ENCODE measurements at places on chromosomes 4 and X.

- DNase-seq, result no peak
These were observed 395.6 kb upstream of the DIPK2B start for GRCh38 chrX:45596188-45596808.

DNA sequence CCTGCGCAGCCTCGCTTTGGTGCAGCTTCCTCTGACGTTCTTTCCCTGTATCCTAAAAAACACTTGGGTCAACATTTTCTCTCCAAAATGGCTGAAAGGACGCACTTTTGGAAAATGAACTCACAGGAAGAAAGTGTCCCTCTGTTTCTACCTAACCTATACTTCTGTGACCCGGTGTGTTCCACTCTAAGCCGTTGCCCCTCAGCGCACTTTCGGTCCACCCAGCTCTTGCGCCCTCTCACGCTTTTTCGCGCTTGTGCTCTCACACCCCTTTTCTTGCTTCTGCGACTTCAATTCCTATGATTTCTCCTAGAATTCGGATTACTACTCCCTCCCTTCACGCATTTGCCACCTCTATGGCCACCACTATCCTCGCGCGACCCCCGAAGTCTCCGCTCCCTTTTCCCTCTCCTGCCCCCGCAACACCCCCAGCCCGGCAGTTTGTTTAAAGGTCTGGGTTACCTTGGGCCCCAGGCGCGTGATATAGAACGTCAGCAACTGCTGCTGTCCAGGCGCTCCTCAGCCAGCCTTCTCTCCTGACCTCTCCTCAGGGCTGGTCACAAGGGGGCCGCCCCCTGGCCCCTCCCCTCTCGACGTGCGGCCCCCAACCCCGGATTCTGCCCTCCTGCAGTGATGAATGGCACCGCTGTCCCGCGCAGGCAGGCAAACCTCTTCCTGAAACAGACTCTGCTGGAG, at the start of gene USP51:
USP51 (minus strand) TSS at position 535 of the 696 bp plus-strand sequence. CDS start 909 bp downstream, outside the sequence.
- peak; percentile 17 for DNase-seq

GRCh38 chr4:71775449-71775848, 8.4 kb downstream of the GC start:
- DNase-seq, result no peak

DNA sequence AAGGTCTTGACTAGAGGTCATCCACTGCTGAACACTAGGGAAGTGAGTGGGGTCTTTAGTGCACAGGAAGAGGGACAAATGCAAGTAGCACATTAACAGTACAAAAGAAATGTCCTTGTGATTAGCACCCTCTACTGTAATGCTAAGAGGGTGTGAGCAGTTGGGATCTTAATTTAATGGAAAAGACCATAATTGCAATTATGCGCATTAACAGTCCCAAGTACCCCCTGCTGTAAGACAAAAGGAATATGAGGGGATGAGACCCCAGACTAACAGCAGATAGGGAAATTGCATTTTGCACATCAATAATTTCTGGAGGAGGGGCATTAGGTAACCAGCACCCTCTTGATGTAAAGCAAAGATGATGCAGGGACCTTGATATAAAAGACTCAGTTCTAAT, 285.0 kb downstream of the CHIC1 start:
- DNase-seq, result no peak

GRCh38 chrX:34470507-34470906, 186.6 kb downstream of the TMEM47 start:
- DNase-seq, result no peak

DNA sequence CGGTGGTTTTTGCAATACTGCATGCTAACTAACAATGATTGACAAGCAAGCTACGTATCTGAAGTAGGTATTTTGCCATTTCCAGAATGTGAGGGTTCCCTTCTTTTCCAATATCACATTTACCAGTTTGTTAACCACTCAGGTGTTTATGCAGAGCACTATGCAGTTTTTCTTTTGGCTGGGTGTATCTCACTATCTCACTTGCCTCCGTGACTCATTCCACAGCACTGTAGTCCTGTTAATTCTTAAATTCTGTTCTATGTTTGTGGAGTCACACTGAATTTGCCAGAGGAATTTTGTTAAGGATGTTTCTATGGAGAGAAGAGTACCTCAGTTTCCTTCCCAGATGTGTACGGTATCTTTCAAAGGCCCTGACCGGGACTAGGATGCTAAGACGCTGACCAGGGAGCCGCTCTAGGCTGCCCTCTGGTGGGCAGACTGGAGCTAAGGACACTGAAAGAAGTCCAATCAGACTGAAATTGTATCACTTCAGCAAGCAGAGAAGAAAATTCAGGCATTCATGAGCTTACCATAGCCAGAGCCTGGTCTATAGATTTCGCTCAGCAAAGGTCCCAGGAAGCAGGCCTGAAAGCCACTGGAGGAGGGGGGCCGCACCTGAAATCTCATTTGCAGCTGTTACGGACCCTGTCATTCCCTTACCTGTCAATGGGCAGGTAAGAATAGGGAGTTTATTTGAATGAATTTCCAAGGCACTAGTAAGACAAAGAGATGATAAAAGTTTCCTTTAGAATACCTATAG, 388.4 kb upstream of the SPOCK3 start:
- peak; percentile 3 for DNase-seq

DNA sequence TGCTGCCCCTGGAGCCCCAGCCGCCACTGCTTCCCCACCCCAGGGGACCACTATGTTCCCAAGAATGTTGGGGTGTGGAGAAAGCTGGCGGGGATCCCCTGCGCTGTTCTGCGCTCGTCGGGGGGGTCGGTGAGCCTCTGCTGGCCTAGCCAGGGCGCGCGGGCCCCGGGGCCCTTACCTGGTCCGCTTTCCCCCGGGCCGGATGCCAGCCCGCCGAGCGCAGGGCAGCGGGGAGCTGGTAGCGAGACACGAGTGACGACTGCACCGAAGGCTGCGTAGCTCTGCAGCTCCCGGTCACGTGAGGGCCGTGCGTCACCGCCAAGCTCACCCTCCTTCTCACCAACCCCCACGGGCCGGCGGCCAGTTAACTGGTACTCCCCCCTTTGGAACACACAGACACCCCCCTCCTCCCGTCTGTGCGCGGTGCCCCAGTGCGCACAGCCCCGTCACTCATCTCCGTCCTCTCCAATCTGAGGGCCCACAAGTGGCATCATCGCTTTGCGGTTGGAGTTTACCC, at the start of gene BEX1:
BEX1 (minus strand) TSS at position 254 of the 517 bp plus-strand sequence. CDS start 897 bp downstream, outside the sequence.
- no peak for DNase-seq

DNA sequence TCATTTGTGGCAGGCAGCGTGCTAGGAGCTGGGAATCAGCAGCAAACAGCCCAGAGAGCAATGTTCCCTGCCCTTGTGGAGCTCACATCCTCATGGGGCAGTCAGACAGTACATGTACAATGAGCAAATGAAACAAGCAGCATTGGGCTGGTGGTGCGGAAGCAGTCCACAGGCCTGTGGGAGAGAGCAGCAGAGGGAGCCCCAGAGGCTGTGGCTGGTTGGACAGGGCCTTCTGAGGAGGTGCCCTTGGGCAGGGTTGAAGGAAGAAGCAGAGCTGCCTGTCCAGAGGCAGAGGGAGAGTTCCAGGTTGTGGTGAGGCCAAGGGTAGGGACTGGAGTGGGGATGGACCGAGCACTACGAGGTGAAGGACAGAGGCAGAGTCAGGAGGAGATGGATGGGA, 22.5 kb downstream of the MMGT1 start:
- no peak for DNase-seq

- no peak for DNase-seq
These were observed 485.7 kb upstream of the HS3ST1 start for GRCh38 chr4:11914406-11914805.

- no peak for DNase-seq
These were observed 7.8 kb upstream of the PLS3 start for GRCh38 chrX:115553171-115553570.

- no peak for DNase-seq
These were observed 66.1 kb upstream of the CLNK start for GRCh38 chr4:10750714-10751113.

GRCh38 chrX:139831675-139832456, 101.0 kb downstream of the ATP11C start:
- no peak for DNase-seq

- DNase-seq, result no peak
These were observed 24.1 kb upstream of the MTM1 start for GRCh38 chrX:150544222-150544787.

DNA sequence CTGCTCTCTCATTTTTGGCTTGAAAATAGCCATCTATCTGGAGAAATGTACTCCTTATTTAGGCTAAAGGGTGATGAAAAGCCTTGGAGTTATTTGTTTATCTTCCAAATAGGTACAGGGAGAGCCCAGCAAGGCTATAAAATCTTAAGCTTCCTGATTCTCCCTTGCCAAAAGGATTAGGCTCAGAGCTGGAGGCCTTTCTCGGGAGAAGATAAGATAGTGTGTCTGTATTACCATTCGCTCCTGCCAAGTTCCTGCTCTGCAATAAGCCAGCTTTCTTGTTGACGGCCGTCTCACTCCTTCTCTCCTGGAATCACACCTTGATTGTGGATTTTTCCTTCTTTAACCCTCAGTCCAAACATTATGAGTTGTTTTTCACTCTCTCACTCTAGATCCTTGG, 171.8 kb upstream of the TTC29 start:
- no peak for DNase-seq

DNA sequence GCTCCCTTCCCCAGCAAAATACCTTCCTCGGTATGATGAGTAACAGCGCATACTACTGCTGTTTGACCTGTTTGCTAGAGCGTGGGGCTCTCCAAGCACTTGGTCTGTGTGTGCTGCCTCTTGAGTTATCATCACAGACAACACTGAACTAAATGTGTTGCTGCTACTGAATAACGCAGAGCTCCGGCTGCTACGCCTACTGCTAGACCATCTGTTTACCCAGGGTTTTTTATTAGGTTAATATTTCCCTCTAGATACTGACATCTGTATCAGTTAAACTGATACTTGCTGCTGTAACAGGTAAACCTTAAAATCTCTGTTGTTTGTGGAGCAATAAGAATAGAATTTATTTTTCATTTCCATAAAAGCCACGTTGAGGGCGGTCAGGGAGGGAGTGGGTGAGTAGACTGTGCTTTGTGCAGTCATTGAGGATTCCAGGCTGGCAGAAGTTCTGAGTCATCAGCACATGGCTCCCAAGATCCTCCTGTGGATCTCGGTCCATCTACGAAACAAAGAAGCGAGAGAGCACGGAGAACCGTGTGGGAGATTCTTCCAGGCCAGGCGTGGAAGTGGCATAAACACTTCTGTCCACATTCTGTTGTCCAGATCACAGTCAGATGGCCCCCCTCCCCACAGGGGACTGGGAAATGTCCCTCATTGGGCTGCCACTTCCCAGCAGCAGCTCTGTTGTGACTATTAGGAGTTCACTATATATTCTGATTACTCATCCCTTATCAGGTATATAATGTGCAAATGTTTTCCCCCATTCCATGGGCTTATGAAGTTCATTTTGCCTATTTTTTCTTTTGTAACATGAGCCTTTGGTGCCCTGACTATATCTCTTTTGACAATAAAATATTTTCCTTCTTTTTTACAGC, 14.1 kb downstream of the GRK4 start:
- no peak for DNase-seq

GRCh38 chr4:120052856-120053255, 13.8 kb downstream of the MAD2L1 start:
- no peak for DNase-seq

- DNase-seq, result no peak
These were observed 32.9 kb upstream of the DKK2 start for GRCh38 chr4:107069049-107069448.

DNA sequence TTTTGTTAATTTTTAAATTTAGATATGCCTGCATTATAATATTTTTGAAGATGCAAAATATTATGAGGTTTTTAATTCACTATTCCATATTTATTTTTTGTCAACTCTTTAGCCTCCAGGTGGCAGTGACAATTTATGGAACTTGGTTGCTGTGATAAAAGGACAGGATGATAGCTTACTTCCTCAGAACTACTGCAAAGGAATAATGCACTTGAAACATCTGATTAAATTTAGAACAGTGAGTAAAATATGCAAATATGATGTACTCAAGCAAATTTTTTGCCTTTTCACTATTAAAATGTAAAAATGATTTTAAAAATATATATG, 45.1 kb downstream of the SPATA4 start:
- DNase-seq, result no peak

- DNase-seq, result no peak
These were observed 320.3 kb downstream of the DKK2 start for GRCh38 chr4:106715825-106716224.

DNA sequence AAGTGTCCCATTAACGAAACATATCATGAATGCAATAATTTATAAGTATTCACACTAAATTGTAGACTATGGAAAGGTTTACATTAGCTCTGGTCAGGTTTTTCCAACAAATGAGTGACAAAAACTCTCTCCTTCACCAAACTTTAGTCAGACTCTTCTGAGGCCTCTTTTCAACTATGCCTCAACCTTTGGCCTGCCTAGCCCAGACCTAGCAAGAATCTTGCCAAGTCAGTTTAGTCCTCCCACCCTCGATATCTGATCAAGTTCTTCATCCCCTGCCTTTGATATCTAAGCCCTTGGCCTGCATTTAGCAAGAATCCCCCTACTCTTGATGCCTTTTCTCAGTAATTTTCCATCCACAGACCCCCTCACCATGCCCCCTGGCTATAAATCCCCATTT, 37.9 kb downstream of the CCDC158 start:
- no peak for DNase-seq

- DNase-seq, result no peak
These were observed 57.2 kb downstream of the MFAP3L start for GRCh38 chr4:169968999-169969398.

GRCh38 chr4:113941836-113942235, 37.6 kb downstream of the ARSJ start:
- no peak for DNase-seq

DNA sequence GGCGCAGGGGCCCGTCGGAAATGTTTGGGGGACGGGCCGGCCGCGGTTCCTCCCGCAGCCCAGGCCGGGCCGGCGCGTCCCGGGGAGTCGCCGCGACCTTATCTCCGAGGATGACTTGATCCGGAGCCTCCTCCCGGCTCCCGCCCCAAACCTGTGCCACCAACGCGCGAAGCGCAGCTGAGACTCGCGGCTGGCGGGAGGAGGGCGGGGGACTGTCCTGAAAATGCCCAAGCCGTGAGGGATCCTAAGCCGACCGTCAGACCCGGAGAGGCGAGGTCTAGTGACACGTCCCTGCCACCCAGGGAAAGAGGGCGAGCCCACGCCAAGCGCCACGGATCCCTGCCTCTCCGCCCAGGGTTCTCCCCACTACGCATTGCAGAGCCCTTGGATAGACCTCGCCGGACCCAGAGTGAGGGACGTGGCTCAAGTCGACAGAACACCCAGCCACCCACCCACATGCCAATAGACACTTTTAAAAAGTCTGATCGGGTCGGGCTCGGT, 26.9 kb downstream of the UTP14A start:
- DNase-seq, result no peak

DNA sequence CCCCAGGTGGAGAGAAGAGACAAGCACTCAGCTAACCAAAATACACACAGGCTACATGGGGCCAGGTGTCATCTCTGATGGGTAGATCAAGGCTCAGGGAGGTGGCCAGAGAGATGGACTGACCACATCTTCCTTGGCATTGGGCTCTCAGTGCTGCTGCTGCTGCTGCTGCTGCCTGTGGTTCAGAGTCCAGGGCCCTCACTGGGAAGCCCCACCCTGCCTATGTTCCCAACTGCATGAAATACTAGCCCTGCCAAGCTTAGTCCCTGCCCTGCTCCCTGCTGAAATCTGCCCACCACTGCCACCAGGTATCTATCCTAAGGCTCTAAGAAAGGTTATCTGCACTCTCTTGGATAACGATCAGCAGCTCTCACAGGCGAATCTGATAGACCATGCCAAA, 118.7 kb downstream of the EFHC2 start:
- no peak for DNase-seq

- no peak for DNase-seq
These were observed 683.5 kb downstream of the TRIML1 start for GRCh38 chr4:188822698-188823097.

- DNase-seq, result no peak
These were observed 122.7 kb upstream of the PSAPL1 start for GRCh38 chr4:7557456-7557855.
